Islet precursor cell (in vitro differentiated cells): ENCODE measurements at places on chromosomes 12 and 14.

DNA sequence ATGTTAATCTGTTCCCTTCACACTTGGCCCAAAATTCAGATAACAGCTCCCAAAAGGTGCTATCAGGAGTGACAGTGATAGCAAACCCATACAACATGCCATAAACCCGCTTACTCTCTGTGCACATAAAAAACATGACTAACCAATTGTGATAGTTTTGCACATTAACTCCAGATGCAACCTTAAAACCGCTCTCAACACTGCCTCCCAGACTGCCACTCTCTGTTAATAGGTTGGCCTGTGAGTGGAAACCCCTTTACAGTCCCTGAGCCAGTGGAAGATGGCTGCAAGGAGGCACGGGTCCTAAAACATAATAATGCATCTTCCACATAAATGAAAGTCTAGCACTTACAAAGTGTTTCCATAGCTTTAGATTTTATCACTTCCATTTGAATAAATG, 12.0 kb upstream of the TMTC1 start:
- no peak for DNase-seq

GRCh38 chr14:73245480-73246325, 8.4 kb downstream of the PAPLN start:
- DNase-seq = peak; percentile 77

- DNase-seq = peak; percentile 69
Measured at GRCh38 chr12:56188131-56188777, 1.0 kb downstream of the SMARCC2 start.

DNA sequence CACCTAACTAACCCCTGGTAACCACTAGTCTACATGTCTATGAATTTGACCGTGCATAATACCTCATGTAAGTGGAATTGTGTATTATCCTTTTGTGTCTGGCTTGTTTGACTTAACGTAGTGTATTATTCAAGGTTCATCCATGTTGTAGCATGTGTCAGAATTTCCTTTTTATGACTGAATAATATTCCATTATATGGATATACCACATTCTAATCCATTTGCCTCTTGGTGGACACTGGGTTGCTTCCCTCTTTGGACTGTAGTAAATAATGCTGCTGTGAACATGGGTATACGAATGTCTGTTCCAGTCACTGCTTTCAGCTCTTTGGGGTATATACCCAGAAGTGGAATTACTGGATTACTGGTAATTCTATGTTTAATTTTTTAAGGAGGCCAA, 3.3 kb downstream of the SNRPF start:
- no peak for DNase-seq

- DNase-seq = peak; percentile 73
Measured at GRCh38 chr12:62834406-62834805, 100.5 kb downstream of the PPM1H start.

GRCh38 chr14:27995691-27996090, 770.9 kb upstream of the FOXG1 start:
- no peak for DNase-seq

DNA sequence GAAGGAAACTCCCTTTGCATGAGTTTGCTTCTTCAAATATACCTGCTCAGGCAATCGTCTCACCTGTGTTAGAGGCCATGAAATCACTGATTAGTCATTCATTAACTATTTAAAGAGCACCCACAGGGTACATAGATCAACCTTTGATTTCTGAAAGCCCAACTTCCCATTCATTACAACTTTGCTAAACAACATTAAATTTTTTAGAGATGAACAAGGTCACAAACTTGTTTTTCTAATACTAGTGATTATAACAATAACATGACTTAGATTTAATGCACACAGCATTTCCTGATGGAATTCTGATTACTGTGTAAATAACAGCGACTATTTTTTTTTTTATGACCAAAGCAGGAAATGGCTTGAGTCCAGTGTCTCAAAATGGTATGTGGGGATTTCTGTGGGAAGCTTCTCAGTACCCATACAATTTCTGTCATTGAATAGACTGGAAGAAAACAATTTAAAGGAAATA, 5.4 kb upstream of the ERO1A start:
- DNase-seq = no peak

DNA sequence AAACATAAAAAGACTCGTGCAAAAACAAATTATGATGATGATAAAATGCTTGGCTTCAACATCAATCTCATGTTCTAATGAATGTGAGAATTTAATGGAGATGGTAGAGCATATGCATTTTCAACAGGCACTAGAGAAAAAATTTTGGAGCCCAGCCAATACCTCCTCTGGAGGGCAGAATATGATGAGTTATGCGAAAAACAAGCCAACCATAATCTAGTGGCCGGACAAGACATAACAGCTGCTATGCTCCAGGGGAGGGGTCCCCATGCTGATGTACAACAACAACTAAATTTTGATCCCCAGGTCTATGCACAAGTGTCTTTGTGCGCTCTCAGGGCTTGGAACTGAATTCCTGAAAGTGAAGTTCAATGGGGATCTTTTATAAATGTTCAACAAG, 1197.5 kb downstream of the LRFN5 start:
- DNase-seq = no peak

- peak; percentile 79 for DNase-seq
Measured at GRCh38 chr12:49093792-49094159, 825 bp downstream of the DHH start.

DNA sequence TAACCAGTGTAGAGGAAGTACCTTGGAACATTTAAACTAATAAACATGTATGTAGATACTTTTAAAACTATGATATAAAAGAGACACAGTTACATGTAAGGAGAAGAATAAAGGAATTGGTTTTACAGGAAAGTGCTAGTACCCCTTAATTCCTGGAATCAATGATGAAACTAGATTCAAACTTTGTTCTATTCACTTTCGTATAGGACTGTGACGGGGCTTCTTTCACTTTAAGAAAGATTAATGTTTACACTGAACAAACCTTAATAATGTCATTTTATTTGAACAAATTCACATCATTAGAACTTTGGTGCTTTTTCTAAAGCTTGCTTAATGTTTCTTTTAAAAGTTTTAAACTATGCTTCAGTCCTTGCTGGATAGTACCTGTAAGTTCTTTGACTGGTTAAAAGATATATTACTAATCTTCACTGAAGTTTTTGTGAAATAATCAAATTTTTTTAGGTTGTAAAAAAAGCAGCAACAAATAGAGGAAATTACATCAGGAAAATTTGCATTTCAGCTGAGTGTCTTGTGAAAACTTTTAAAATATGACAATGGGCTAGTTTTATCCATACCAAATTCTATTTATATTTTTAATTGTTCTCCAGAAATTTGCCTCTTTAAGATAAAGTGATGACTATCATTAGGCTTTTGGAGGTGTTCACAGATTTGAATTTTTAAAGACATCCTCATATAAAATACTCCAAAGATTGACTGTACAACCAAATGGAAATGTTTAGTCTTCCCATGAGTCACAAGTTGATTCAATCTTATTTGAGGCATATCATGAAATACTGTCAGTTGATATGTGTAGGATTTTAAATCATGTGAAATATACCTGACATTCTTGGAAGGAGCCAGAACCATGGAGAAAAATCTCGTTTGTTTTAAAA, 36.2 kb downstream of the PAPOLA start:
- no peak for DNase-seq

DNA sequence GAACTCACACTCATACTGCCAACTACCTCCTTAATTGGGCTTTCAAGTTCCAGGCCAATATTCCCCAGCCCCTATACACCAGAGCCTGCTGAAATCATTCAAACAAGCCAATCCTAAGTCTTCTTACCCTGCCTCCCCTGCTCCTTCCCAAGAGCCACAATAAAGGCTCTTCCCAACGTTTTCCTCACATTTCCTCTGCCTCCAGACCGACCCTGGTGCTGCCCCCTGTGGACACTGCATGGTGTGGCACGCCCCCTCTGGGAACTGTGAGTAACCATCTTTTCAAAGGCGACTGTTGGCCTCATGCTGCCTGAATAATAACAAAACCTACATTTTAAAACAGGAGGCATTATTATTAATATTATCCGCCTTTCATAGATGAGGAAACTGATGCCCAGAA, 111.6 kb upstream of the NOS1 start:
- DNase-seq = peak; percentile 82

GRCh38 chr12:88590851-88591250, 10.6 kb upstream of the KITLG start:
- DNase-seq = no peak

DNA sequence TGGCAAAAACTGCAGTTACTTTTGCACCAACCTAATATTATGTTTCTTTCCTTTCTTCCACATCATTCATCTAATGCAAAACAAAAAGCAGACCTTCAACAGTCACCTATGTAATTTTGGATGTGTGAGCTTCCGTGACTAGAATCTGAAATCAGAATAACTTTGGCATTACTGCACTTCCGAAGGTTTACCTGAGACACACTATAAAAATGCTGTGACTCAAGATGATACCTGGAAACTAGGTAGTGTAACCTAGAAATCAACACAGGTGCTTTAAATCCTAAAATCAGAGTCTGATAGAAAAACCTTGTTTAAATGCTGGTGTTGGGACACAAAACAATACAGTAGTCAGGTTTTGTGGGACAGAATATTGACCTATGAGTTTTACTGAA, 2.2 kb downstream of the BTBD7 start:
- no peak for DNase-seq

- DNase-seq = no peak
Measured at GRCh38 chr14:75971509-75971908, 10.3 kb downstream of the TGFB3 start.

- DNase-seq = no peak
Measured at GRCh38 chr12:61490526-61491498, 769.4 kb upstream of the USP15 start.

- no peak for DNase-seq
Measured at GRCh38 chr12:87020071-87020470, 763.9 kb upstream of the MGAT4C start.

GRCh38 chr12:1205512-1206060, 214.6 kb downstream of the ERC1 start:
- no peak for DNase-seq
